Ammon's horn (tissue), 1 donor: ENCODE measurements at places on chromosomes 2 and 18.

GRCh38 chr2:46393347-46393820, 86.0 kb upstream of the TMEM247 start:
- DNase-seq, result no peak

DNA sequence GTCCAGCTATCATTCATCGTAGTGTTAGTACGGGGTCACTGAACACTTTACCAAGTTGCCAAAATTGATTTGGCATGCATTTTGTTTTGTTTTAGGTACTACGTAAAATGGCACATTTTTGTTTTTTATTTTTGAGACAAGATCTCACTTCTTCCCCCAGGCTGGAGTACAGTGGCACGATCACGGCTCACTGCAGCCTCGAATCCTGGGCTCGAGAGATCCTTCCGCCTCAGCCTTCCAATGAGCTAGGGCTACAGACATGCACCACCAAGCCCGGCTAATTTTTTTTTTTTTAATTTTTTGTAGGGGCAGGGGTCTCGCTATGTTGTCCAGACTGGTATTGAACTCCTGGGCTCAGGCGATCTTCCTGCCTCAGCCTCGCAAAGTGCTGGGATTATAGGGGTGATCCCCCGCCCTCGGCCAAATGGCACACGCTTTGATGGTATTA, 786 bp downstream of the TAF1B start:
- peak; percentile 9 for DNase-seq

GRCh38 chr2:239864247-239865058, 160.7 kb downstream of the NDUFA10 start:
- DNase-seq, result no peak

DNA sequence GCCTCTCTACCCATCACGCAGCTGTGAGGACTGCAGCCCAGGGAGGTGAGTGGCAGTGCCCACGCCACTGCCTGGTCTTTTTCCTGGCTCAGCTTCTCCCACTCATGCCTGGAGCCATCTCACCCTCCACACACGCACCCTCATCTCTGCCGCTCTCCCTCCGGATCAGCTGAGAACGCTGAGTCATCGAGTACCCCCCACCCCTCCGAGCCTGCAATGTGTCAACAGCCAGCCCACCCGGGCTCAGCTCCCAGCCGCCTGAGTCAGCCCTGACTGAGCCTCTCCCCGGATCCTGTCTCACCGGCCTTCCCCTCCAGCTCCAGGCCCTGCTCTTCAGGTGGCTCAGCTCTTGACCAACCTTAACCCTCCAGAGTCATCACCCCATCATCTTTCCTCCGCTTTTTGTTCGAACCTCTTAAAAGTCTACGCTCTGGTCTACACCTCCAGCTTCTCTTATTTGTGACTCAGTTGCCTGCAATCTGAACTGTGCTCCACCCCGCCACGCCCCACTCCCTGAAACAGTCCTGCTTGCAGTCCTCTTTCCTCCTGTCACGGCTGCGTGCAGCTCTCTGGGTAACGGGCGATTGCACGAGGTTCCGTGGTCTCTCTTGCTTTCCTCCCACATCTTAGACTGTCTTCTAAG, 94.4 kb upstream of the ASAP2 start:
- DNase-seq, result peak; percentile 59

DNA sequence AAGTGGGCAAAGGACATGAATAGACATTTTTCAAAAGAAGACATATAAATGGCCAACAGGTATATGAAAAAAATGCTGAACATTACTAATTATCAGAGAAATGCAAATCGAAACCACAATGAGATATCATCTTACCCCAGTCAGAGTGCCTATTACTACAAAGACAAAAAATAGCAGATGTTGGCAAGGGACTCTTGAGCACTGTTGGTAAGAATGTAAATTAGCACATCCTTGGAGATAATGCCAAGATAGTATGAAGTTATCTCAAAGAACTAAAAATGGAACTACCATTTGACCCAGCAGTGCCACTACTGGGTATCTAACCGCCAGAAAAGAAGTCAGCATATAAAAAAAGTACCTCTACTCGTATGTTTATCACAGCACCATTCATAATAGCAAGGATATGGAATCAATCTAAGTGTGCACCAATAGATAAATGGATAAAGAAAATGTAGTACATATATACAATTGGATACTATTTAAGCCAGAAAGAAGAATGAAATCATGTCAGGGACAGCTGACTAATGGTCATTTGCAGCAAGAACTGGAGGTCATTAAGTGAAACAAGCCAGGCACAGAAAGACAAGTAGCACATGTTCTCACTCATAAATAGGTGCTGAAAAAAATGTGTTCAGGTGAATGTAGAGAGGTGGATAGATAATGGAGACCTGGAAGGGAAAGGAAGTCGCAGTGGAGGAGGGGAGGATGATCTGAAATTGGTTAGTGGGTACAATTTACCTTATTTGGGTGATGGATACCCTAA, 141.7 kb upstream of the B3GNT2 start:
- no peak for DNase-seq

- DNase-seq, result no peak
Observed at GRCh38 chr2:71697106-71698004, 244.0 kb downstream of the DYSF start.

- DNase-seq, result peak; percentile 70
Observed at GRCh38 chr2:196274387-196274809, 103.0 kb upstream of the STK17B start.

DNA sequence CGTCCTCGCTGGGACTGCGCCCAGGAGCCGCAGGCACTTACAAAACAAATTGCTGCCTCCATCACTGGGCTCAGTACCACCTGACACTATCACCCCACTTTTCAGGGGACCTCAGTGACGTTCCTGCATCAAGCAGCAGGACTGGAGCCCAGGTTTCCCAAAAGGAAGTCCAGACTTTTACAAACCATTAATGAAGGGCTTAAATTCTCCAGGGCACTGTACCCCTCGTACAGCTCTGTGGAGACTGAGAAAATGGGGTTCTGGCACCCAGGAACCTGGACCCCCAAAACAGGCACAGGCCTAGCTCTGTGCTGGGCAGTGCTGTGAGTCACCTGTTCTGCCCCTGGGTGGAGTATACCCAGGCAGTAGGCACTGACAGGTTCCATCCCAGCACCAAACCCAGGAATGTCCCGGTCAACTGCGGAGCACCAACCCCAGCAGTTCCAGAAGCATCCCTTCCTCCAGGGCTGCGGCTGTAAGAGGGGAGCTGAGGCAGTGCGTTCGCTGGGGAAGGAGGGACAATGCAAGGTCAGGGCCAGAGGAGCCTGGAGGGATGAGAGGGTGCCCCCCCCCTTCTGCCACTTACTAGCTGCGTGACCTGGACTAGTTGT, 24.6 kb upstream of the NOTO start:
- DNase-seq, result no peak

DNA sequence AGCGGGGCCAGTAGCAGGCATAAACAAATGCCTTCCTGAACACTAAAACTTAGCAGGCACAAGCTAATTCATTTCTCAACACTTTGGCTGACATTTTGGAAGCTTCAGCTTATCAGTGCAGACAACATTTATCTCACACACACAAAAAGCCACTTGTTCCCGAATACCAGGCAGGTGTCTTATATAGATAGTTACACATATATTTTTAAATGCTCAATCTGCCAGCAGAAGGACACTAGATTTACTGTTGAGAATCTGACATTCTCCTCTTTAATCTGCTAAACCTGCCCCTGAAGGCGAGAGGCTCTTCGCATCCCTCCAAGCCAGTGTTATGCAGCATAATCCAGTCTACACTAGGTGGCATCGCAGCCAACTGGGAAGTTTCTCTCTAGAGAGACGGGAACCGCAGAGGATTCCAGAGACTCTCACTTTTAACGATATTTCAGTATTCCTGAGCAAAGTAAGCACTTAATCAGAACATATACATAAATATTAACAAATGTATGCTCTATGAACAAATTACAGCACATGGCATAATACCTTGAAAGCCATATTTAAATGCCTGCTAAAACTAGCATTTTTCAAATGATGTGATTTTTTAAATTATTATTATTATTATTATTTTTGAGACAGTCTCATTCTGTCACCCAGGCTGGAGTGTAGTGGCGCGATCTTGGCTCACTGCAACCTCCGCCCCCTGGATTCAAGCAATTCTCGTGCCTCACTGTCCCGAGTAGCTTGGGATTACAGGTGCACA, 90.2 kb upstream of the SCG2 start:
- peak; percentile 68 for DNase-seq

DNA sequence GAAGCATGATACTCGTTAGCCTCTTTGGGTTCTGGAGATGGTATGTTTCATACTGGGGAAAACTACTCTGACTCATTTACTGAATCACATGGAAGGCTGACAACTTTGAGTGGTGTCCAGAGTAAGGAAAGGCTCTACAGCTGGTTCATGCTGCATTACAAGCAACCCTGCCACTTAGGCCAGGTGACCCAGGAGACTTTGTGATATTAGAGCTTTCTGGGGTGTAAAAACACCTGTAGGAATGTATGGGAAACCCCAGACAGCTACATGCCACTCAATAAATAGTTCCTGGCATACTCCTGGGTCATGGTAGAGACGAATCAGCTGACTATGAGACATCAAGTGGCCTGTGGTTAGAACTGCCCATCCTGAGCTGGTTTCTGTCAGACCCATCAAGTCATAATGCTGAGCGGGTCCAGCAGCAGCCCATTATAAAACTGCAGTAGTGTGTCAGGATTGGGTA, 21.3 kb upstream of the TCF7L1 start:
- DNase-seq, result no peak

DNA sequence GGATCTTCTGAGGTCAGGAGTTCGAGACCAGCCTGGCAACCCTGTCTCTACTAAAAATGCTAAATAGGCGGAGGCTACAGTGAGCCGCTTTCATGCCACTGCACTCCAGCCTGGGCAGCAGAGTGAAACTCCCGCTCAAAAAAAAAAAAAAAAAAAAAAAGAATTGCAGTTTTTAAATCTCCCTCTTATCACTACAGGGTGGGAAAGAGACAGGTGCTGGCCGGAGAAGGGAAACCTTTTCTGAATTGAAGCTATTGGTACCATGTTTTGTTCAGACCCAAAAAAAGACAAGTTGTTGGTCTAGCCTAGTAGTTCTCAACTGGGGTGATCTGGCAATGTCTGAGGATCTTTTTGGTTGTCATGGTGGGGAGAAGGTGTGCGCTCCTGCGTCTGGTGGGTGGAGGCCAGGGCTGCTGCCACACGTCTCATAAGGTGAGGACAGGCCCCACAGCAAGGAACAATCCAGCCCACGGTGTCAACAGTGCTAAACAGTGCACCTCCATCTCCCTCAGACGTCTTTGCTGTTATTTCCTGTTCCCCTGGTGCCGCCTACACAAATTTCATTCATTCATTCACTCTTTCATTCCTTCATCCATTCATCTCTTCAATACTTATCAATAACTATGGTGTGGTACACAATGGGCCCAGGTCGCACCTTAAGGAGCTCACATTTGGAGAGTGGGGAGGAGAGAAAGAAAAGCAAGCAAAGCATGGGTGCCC, 28.8 kb upstream of the ODC1 start:
- DNase-seq, result no peak

DNA sequence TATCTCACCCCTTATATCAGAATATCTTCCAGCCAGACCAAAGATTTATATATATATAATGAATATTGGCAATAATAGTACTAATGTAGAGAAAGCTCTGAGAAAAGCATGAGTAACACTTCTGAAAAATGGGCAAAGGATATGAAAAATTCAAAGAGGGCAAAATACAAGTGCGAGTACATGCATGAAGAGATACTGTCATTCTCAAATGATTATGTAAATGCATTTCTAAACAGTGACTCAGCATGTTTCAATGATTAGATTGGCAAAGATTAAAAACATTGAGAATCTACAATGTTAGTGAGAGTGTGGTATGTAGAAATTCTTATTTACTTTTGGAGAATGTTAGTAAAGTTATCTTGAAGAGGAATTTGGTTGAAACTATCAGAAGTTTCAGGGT, 118.3 kb upstream of the NEDD4L start:
- no peak for DNase-seq

GRCh38 chr2:105073591-105073990, 35.7 kb downstream of the MRPS9 start:
- DNase-seq, result no peak

GRCh38 chr18:23244401-23244800, 109.1 kb downstream of the CABLES1 start:
- DNase-seq, result no peak
